ENCODE measurements at places on chromosomes 4 and X. TPM values are rescaled to one million over a fixed set of nuclear protein-coding genes. Genes with fewer than 3 reads are reported as not detected.

DNA sequence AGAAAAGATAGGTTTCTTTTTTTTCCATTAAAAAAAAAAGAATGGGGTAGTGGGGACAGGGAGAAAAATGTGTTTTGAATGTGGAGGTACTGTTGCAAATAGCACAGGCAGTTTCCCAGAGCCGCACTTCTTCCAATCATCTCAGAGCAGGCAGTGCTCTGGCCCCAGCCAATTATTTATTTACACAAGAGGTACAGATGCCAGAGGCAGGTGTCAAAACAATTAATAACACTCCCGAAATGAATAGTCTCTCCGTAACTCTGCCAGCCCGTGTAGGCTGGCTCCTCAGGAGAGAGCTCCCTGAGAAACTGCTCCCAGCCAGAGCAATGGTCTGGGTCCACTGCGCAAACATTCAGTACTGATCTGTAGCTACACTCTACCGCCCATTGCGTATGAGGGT, 130.8 kb upstream of the IL1RAPL2 start:
- H3K27me3 ChIP-seq = no peaks in the 10 kb centered on the region
- no peaks in the 10 kb centered on the region for H3K4me1 ChIP-seq
- no peaks in the 10 kb centered on the region for H3K36me3 ChIP-seq
- no peak overlapping the region for H3K27ac ChIP-seq

DNA sequence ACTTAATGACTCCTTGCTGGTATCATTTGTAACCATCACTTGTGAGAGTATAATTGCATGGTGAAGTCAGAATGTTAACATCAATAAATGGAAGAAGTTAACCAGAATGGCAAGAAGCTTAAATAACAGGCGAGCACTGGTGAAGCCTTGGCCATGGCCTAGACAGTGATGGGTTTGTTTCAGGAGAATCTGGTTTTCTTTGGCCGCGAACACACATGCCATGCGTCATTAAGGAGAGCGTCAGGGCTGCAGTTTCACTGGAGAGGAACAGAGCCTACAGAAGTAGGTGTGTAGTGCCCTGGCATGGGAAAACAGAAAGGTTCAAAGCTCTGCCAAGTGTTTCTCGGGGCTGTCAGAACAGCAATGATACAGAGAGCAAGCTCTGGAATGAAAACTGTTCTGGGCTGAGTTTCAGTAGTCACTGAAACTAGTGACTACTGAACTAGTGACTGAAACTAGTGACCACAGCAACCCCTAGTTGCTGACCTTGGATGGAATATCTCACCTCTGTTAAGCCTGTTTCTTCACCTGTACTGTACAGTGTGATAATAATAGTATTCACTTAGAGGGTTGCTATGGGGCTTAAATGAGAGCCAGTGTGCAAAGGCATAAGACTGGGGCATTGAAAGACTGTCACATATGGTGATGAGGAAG, 93.8 kb downstream of the C4orf51 start:
- H3K4me1 ChIP-seq = no peaks in the 10 kb centered on the region
- H3K4me3 ChIP-seq = no peak overlapping the region
- H3K27ac ChIP-seq = no peak overlapping the region
- no peaks in the 10 kb centered on the region for H3K27me3 ChIP-seq

- DNase-seq = no peak
- no peaks in the 10 kb centered on the region for H3K36me3 ChIP-seq
- H3K27me3 ChIP-seq = no peaks in the 10 kb centered on the region
- H3K27ac ChIP-seq = no peak overlapping the region
- no peak overlapping the region for H3K4me3 ChIP-seq
Observed at GRCh38 chrX:130418066-130418465, 16.3 kb downstream of the RBMX2 start.

The MRPS18C gene
- total RNA-seq = 20.1 TPM

- peak overlapping the region; percentile 58 for H3K27ac ChIP-seq
- no peak overlapping the region for H3K4me3 ChIP-seq
- H3K36me3 ChIP-seq = no peaks in the 10 kb centered on the region
- no peak for DNase-seq
Observed at GRCh38 chr4:40702800-40703151, 47.0 kb upstream of the NSUN7 start.

DNA sequence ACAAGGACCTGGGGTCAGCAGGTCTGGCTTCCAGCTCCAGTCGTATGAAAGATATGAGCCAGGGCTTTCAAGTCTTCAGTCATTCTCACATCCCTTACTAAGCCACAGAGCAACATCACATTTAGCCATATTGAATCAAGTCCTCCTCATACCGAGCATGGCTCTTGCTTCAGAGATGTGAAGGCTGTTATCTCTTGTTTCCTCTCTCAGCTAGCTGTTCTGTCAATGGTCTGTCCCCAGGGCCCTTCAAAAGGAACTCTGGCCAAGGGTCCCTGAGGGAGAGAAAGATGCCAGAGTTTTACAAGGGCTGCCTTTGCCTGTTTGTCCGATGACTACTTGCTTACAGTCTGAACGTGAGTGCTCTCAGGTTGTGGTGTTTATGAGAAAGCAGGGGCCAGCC, 30.5 kb downstream of the DOCK11 start:
- H3K27ac ChIP-seq = no peak overlapping the region
- H3K36me3 ChIP-seq = no peaks in the 10 kb centered on the region
- H3K4me3 ChIP-seq = no peak overlapping the region
- no peak for DNase-seq

DNA sequence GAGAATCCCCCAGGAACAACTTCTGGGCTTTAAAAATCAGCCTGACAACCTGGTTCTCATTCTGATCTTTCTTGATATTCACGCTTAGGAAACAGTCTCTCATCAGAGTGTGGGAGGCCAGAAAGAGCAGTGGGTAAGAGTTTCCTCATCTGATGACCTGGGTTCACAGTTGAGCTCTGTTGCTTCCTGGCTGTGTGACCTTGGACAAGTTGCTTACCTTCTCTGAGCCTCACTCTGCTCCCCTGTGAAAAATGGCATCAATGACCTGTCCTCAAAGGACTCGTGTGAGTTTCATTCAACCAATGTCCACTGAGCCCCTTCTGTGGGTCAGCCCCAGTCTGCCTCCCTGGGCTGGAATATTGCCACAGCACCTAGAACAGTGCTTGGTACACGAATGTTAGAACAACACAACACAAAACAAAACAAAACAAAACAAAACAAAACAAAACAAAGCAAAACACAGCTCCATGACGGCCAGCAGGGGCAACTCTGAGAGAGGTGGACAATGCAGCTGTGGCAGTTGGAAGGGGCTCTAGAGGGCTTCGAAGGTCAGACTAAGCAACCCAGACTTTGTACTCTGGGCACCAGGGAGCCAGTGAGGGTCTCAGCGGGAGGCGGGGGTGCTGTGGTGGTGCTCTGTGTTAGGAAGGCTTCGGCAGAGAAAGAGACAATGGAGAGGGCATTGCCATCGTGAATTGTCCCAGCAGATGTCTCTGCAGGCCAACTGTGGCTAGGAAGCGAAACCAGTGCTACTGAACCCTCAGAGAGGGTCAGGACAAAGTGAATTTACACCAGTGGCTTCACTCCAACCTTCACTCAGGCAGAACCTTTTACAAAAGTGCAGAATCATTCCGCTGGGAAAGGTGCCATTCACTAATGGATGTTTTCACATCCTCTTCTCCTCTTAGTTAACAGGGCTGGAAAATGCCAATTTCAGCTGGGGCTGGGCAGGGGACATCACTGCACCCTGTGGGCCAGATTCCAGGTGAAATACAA, 14.3 kb upstream of the C4orf50 start:
- no peak overlapping the region for H3K4me3 ChIP-seq
- DNase-seq = no peak
- peaks cover 5% of the 10 kb centered on the region for H3K27me3 ChIP-seq
- no peak overlapping the region for H3K27ac ChIP-seq
- no peaks in the 10 kb centered on the region for H3K4me1 ChIP-seq

The C1GALT1C1 gene
- total RNA-seq = 50.9 TPM

The CXCL1 gene
- total RNA-seq = 8.3 TPM

- H3K27me3 ChIP-seq = no peaks in the 10 kb centered on the region
- no peak for DNase-seq
- H3K36me3 ChIP-seq = no peaks in the 10 kb centered on the region
- H3K4me1 ChIP-seq = no peaks in the 10 kb centered on the region
- no peak overlapping the region for H3K27ac ChIP-seq
Observed at GRCh38 chr4:87783781-87784180, 15.6 kb upstream of the IBSP start.

GRCh38 chr4:37865450-37865849, 25.4 kb upstream of the TBC1D1 start:
- H3K4me1 ChIP-seq = no peaks in the 10 kb centered on the region
- no peaks in the 10 kb centered on the region for H3K36me3 ChIP-seq
- no peaks in the 10 kb centered on the region for H3K27me3 ChIP-seq

DNA sequence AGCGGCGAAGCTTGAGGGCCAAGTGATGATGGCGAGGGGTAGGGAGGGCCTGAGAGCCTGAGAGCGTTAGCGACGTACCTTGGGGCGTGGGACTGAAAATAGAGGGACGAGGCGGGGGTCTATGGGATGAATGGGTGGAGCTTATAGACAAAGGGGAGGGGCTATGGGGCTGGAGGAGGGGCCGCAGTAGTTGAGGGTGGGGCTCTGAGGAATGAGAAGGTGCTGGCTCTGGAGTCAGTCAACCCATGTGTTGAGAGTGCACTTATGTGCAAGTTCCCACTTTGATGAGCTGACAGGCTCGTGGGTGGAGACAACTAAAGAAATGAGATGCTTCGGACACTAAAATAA, 488 bp downstream of the TBC1D25 start:
- peak; percentile 70 for DNase-seq
- H3K27ac ChIP-seq = peak overlapping the region; percentile 82
- H3K4me1 ChIP-seq = peaks cover 5% of the 10 kb centered on the region
- no peaks in the 10 kb centered on the region for H3K27me3 ChIP-seq
- peak overlapping the region; percentile 29 for H3K4me3 ChIP-seq

DNA sequence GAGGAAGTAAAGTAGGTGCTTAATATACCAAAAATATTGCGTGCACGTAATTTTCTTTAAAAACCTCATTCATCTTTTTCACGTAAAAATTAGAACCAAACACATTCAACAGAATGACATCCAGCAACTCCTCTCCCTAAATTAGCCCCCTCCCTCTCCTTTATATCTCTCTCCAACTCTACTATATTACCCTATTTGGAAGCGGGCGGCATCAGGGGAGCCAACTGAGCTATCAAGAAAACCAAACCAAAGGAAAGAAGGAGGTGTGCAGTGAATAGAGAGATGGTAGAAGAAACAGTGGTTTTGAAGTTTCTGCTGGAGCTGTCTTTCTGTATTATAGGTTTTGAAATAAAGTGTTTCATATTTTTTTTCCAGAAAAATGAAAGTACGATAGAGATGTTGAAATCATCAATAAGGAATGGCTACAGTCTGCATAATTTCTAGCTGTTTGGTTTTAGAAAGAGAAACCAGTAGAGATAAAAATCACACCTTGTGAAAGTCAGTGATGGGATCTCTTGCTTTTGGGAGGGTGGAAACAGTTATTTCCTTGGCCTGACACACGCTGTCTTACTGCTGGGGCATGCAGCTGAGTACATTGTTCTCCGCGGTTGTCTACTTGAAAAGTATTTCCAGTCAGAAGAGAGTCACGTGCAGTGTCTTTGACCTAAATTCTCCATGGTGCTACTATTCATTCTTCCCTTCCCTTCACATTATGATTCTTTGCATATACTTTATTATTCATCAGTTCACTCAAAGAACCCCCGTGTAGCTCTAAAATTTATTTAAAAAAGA, 94.1 kb upstream of the WDR17 start:
- no peaks in the 10 kb centered on the region for H3K4me1 ChIP-seq
- H3K4me3 ChIP-seq = no peak overlapping the region
- H3K27ac ChIP-seq = no peak overlapping the region
- DNase-seq = no peak

DNA sequence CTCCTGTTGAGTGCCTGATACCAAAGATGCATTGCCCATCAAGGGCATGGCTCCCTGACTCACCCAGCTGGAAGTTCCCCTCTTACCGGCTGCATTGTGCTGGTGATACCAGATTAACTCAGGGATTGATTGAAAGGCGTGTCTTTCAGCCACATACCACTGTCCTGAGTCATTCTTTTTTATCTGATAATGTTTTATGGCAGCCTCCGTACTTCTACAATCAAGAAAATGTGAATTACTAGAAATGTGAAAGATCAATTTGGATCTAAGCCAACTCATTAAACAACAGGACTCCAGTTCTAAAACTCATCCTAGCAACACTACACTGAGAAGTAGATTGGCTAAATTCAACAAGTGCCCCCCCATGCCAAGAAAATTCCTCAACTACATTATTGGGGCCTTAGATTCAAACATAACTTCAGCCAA, 40.0 kb downstream of the TXK start:
- peak overlapping the region; percentile 21 for H3K27ac ChIP-seq
- DNase-seq = peak; percentile 50

DNA sequence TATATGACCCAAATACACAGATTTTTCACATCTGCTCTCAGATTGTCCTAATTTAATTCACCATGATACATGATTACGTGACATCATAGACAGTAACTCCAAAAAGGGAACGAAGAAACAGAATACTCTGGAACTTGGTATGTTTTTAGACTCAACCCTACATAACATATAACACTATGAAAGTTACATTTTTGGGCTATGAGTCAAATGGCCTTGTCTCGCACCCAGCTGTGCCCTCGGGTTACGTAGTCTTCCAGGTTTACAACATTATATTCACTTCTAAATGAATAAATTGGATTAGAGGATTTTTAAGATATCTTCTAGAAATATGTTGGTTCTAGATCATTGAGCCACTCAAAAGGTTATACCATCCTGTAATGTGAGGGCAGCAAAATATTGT, 2089.6 kb upstream of the TENM3 start:
- no peaks in the 10 kb centered on the region for H3K27me3 ChIP-seq
- H3K4me3 ChIP-seq = no peak overlapping the region
- no peaks in the 10 kb centered on the region for H3K4me1 ChIP-seq
- no peaks in the 10 kb centered on the region for H3K36me3 ChIP-seq
- DNase-seq = no peak

All from hepatocyte (in vitro differentiated cells).